ENCODE measurements at places on chromosomes 7 and 10.

DNA sequence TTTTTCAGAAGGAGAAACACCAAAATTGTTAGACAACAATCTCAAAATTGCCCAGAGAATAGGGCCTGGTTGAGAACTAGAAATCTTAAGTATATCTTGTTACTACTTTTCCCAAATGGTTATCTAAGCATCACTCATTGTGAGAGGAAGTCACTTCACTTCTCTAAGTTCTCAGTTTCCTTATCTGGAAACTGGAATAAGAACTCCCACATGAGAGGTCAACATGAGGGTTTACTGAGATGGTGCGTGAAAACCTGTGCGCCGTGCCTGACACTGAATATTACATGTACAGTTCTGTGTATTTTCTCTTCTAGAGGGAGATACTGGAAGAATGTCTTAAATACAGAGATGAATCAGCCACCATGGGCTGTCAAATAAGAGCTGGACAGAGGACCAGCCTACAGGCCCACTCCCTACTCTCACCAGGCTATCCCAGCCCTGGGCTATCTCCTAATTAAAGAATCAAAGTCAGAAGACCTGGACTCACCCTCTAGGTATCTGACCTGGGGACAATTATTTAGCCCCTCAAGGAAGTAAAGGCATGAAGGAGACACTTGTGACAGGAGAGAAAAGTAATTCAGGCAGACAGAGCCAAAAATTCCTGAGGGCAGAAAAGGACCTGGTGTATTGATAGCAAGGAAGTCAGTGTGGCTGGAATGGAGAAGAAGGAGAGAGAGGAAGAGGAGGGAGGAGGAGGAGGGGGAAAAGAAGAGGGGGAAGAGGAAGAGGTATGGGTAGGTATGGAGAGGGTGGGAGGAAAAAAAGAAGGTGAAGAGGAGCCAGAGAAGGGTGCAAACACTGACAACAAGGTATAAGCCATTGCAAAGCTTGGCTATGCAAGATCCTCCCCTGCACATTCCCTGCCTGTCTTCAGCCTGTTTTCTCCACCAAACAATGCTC is 44.9 kb downstream of the CCDC71L start:
- DNase-seq: no peak

- DNase-seq: no peak
These were observed 148.3 kb downstream of the NRP1 start for GRCh38 chr10:33186150-33186549.

- no peak for DNase-seq
These were observed 442.0 kb downstream of the MDFIC start for GRCh38 chr7:115363916-115364315.

DNA sequence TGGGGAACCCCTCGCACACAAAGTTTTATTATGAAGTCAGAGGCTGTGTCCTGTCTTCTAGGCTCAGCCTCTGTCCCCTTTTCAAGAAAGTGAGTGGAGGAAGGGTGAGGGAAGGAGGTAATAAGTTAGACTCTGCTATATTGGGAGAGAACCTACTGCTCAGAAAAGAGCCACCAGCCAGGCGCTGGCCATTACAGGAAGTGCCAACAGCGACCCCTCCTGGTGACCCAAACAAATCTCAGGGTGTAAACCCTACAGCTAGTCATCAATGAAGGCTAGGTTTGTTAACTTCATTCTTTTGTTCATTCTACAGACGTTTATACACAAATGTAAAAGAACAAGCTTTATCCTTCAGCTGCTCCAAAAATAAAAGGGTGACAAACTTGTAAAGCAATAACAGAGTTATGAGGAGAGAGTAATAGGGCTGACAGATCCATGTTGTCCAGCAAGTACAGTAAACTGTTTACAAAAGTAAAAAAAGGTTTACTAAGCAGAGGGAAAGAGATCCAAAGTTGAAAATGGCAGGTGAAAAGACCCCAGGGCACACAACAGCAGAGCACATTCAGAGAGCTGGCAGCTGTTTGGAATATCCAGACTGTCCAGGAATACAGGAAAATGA is 82.7 kb downstream of the FAM204A start:
- peak; percentile 65 for DNase-seq

DNA sequence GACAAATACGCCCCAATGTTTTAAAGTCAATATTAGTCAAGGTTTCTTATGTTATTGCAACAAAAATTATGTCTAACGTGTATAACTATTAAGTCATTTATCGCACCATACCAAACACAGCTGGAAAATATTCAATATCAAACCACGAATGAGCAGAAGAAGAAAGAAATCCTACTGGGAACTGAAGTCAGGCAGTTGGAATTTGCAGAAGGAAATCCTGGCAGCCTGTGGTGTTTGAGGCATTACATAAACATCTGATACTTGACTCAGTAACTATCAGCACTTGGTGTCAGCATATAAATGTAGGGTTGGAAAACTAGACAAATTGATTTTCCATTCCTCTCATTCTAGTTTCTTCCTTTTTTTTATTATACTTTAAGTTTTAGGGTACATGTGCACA is 83.4 kb upstream of the NUPR2 start:
- no peak for DNase-seq

GRCh38 chr7:86848226-86848625 is 204.5 kb downstream of the GRM3 start:
- no peak for DNase-seq

DNA sequence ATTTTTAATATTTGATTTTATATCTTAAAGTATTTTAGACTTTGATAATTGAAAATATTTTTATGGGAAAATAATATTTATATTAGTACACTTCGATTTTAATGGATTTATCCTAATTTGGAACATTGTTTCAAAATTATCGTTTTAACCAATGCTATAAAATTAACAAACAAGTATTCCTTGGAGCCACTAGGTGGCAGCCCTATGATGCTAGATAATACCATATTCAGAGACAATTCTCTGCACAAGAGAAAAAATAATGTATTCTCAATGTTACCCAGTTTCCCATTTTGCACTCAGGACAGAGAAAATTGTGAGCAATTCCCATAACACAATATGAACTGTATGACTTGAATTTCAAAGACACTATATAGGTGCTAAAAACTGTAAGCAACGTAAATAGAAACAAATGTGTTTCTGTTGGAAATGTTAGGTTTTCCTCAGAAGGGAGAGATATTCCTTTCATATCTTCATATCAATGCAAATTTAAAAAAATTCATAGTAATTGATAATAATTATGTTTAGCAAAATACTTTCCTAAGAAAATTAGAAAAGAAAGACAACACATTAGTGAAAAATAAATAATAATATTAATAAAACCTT is 237.8 kb downstream of the SEMA3E start:
- DNase-seq: peak; percentile 29

DNA sequence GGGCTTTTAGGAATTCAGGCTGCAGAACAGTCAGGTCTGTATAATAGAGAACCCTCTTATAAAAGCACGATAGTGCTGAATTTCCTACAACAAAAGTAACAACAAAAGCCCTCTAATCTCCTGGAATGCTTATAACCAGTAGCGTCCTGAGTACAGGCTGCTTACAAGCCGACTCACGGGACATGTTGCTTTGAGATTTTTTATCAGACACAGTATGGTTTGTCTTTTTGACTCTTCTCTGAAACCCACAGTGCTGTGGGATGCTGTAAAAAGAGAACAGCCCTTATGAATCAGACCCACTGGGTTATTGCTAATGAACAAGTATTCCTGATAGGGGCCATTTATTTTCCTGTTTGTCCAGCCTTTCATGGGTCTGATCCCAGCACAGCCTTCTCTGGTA is 59.4 kb downstream of the PLPP4 start:
- DNase-seq: no peak

Data from D341Med (cell line).